Activated CD4-positive, CD25-positive, alpha-beta regulatory T cell (primary cell): ENCODE measurements at places on chromosomes 6 and 20.

- no peak for DNase-seq
Observed at GRCh38 chr6:38755207-38755606, 40.1 kb downstream of the DNAH8 start.

DNA sequence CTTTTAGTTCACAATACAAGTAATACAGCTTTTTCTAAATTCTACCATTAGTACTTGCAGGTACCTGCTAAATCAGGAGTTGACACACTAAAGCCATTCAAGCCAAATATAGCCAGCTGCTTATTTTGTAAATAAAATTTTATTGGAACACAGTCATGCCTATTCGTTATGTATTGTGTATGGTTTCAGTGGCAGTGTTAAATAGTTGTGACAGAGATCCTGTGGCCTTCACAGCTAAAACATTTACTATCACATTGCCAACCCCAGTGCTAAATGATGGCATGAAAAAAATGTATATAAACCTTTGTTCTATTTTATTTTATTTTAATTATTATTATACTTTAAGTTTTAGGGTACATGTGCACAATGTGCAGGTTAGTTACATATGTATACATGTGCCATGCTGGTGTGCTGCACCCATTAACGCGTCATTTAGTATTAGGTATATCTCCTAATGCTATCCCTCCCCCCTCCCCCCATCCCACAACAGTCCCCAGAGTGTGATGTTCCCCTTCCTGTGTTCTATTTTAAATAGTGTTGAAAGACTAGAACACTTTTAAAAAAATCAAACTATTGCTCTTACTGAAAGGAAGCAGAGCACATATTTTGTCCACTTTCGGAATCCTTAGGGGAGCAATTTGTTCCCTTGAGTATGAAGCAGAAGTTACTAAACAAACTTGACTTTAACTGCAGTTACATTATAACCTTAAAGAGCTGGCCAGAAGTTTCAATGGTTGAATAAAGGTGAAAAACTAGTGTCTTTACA is 115.7 kb downstream of the PRIM2 start:
- no peak for DNase-seq

GRCh38 chr20:10076126-10077080 is 41.6 kb downstream of the ANKEF1 start:
- DNase-seq, result no peak

- DNase-seq, result no peak
Observed at GRCh38 chr6:40340196-40340595, 247.0 kb downstream of the LRFN2 start.

DNA sequence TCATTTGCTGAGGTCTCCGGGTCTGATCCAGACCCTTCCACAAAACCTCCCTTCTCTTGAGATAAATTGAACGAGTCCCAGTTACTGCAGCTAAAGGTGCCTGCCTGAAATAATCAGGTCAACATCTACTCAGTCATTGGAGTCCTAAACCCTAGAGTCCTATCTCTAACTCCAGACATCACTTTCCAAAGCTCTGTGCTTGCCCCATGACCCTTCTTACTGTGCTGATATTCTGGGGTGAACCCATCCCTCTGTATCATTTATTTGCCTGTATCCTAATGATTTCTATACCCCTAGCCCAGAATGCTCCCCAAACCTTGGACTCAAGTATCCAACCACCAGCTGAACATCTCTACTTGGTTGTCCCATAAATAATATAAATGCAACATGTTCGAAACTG is 35.7 kb downstream of the CD83 start:
- no peak for DNase-seq

GRCh38 chr6:83890520-83890919 is 31.0 kb downstream of the CYB5R4 start:
- DNase-seq, result no peak

DNA sequence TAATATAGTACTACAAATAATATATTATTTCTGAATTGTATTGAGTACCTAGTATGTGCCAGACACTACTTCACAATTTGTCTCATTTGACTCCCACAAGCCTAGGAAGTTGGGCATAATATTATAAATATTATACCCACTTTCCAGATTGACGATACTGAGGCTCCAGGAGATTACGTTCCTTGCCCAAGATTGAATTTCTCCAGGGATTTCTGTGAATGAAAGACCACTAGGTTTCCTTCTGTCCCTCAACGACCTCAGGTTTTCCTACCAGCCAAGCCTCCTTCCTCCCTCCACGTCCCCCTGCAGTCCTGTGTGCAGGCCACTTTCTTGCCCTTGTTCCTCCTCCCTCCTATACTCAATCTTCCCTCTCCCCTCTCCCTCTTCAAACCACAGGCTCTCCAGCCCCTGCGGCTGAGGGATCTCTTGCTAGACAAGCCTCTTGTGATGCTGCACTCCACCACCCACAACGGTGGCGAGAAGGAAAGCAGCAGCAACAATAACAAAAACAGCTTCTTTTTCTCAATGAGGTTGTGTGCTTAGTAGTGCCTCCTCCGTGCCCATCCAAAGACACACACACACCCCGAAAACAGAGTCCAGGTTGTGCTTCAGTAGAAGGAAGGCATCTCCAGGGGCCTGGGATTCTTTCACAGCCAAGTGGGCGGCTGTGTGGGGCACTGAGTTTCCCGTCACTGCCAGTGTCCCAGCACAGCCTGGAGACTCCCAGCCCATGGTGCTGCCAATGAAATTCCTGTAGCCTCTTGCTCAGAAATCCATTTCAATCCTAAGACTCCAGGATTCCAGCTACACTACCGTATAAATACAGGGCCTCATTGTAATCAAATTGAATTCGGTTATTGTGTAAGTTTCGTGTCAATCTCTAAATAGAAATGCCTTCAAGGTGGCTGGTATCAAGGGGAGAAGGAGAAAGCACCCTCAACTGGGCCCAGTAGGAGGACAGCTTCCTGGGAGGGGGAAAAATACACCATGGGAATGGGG is 94.4 kb downstream of the NCR2 start:
- no peak for DNase-seq

DNA sequence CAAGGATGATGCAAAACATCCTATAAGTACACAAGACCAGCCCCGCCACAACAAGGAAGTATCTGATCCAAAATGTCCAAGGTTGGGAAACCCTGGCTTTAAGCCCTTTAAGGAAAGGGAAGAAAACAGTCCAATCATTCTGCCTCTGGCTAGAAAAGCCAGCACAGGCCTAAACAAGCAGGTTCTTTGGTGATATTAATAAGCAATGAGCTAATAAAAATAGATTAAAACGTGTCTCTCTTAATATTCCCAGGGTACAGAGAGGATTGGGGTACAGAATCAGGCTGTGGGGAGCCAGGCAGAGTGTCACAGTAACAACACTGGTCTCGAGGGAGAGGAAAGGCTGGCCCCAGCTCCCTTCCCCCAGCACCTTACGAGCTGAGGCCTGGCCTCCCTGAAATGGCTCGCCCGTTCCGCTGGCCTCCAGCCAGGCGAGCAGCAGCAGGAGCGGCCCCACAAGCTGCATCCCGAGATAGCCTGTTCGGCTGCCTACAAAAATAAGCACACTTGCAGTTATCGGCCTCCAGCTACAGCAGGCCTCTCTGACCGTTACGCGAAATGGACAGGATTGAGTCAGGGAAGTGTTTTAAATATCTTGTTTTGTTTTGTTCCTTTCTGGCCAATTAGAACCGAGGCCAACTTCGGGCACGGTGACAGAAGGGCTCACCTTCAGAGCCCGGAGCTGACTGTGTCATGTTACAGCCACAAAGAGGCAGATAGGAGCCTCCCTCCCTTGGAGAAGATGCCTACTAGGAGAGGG is 4.0 kb upstream of the ZMYND8 start:
- no peak for DNase-seq

DNA sequence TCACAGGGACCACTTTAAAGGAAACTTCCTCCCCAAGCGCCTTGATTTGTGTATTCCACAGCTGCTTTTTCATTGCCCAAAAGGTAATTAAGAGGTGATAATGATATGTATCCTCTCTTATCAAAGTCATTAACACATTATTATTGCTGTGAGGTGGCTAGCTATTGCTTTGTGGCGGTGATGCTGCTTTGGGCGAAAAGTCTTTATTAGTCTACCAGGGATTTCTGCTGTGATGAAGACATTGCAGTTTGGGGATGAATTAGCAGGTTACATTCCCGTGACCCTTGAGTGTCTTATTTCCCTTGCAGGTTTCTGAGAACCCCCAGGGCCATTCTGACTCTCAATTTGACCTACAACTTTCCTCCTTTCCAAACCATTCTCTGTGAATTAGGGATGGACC is 143.4 kb upstream of the SOX4 start:
- no peak for DNase-seq

GRCh38 chr6:9095137-9095536 is 659.8 kb upstream of the SLC35B3 start:
- DNase-seq, result no peak

- no peak for DNase-seq
Observed at GRCh38 chr6:38305995-38306681, 333.6 kb downstream of the BTBD9 start.

DNA sequence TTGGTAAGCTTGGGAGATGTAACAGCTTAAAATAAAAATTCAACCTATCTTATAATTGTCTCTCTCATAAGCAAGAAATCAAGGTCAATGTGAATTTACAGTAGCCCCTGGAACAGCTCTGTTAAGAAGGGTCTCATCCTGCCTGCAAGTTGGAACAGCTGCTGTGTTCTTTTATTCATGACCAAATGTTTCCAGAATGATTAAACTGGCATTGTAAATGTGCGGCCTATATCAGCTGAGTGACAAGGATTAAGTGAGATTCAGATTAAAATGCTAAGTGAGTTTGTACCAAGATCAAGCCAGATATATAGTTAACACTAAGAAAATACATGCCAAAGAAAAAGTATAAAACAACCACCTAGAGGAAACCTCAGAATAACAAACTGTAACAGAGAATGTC is 45.3 kb upstream of the NRSN1 start:
- no peak for DNase-seq

- no peak for DNase-seq
Observed at GRCh38 chr20:51447097-51447764, 95.3 kb downstream of the NFATC2 start.

GRCh38 chr6:21438986-21439352 is 154.6 kb upstream of the SOX4 start:
- DNase-seq, result no peak

GRCh38 chr6:80689716-80690395 is 583.4 kb downstream of the BCKDHB start:
- no peak for DNase-seq

GRCh38 chr6:88666901-88667300 is 296.5 kb downstream of the RNGTT start:
- DNase-seq, result no peak

- no peak for DNase-seq
Observed at GRCh38 chr6:160945516-160946177, 45.9 kb upstream of the MAP3K4 start.

GRCh38 chr6:170096191-170096802 is 194.6 kb downstream of the DLL1 start:
- DNase-seq, result no peak

GRCh38 chr6:112560651-112561050 is 213.5 kb downstream of the RFPL4B start:
- DNase-seq, result no peak

GRCh38 chr20:61693055-61693600 is 372.6 kb downstream of the TAF4 start:
- DNase-seq, result no peak

- no peak for DNase-seq
Observed at GRCh38 chr6:36863670-36864540, 10.7 kb downstream of the PPIL1 start.

GRCh38 chr20:8005575-8006366 is 13.8 kb downstream of the TMX4 start:
- no peak for DNase-seq

GRCh38 chr20:6583134-6583738 is 184.2 kb upstream of the BMP2 start:
- no peak for DNase-seq

- DNase-seq, result no peak
Observed at GRCh38 chr6:26394289-26394688, 7.8 kb upstream of the BTN3A1 start.
